ENCODE measurements at places on chromosomes 3 and 15. TPM values are rescaled to one million over a fixed set of nuclear protein-coding genes. Genes with fewer than 3 reads are reported as not detected.

GRCh38 chr3:159910991-159911663 is 77.5 kb upstream of the IL12A start:
- no peak for DNase-seq
- 0 out of 2 replicates have a peak, but pooled peaks cover 3% of the 10 kb centered on the region for H3K4me1 ChIP-seq
- H3K27me3 ChIP-seq: no peaks in the 10 kb centered on the region
- no peak overlapping the region for H3K27ac ChIP-seq
- no peak overlapping the region for H3K4me3 ChIP-seq
- H3K36me3 ChIP-seq: no peaks in the 10 kb centered on the region

DNA sequence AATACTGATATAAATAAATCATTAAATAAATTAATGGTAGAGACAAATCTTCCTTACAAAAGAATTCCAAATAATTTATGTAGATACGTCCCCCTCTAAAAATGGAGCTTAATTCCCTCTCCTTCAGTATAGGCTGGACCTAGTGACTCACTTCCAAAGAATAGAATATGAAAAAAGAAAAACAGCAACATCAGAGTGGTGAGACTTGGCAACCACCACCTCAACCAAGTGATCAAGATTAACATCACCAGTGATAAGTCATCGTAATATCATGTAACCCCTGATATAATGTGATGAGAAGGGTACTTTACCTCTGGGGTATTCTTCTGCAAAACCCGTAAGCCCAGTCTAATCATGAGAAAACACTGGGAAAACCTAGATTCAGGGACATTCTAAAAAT is 13.4 kb downstream of the GOLGB1 start:
- no peak overlapping the region for H3K4me3 ChIP-seq
- DNase-seq: no peak

DNA sequence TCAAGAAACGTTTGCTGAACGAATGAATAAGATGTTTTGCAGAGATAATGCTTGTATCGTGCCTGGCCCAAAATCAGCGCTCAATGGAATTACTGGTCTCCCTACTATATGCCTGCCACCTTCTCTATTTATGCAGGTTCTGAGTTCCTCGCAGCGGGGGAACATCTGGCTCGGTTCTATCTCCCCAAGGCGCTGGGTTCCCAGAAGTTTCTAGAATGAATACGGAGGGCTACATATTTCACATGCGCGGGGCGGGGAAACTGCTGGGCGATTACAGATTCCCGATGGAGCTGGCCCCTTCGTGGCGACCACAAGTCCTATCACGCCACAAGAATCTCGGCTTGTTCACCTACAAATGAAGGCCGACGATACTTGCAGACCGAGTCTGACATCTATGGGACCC is 411 bp upstream of the EIF2B5 start:
- H3K4me3 ChIP-seq: peak overlapping the region; percentile 80
- no peaks in the 10 kb centered on the region for H3K36me3 ChIP-seq
- no peak for DNase-seq

GRCh38 chr3:4008205-4008604 is 209.0 kb downstream of the LRRN1 start:
- no peak overlapping the region for H3K4me3 ChIP-seq
- H3K27me3 ChIP-seq: no peaks in the 10 kb centered on the region
- H3K36me3 ChIP-seq: no peaks in the 10 kb centered on the region
- DNase-seq: no peak
- H3K4me1 ChIP-seq: no peaks in the 10 kb centered on the region

GRCh38 chr3:38317192-38317759 is 29.3 kb upstream of the XYLB start:
- no peak overlapping the region for H3K27ac ChIP-seq
- H3K4me3 ChIP-seq: no peak overlapping the region
- H3K4me1 ChIP-seq: no peaks in the 10 kb centered on the region
- H3K27me3 ChIP-seq: no peaks in the 10 kb centered on the region

GRCh38 chr3:193391902-193392301 is 13.3 kb upstream of the ATP13A5 start:
- H3K27me3 ChIP-seq: peaks cover 23% of the 10 kb centered on the region
- no peak overlapping the region for H3K4me3 ChIP-seq
- DNase-seq: peak; percentile 69
- no peak overlapping the region for H3K27ac ChIP-seq
- no peaks in the 10 kb centered on the region for H3K36me3 ChIP-seq

DNA sequence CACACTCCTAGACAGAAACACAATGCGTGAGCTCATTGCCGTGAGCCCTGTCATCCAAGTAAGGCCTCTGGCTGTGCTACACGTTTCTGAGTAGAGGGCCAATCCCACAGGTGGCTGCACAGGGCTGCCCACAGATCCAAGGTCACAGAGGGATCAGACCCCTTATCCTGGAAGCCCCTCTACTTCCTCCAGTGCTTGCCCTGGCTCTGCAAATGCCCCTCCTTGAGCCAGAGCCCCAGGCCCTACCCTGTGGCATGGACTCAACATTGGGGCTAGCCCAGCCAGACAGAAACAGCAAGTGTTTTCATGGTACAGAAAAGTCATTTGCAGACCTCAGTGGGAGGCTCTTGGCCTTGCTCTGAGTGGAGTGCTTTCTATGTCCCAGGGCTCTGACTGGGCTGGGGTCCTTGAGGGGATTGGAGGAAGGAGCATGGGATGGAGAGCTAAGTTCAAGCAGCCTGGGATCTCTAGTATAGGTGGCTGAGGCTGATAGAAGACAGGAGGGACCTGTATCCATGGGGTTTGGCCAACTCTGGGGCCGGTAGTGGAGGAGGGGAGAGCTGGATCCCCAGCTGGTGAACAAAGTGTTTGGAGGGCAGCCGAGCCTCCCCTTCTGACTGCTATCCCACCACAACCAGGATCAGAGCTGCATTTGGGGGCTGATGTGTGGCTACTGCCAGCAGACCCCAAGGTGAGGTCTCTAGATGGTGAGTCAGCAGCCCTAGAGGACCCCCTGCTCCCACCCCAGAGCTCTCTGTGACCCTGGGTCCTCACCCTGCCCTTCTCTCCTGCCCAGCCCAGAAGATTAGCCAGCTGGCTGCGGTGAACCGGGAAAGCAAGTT is 38.7 kb downstream of the GOLGA6A start:
- DNase-seq: no peak
- no peaks in the 10 kb centered on the region for H3K27me3 ChIP-seq
- peaks cover 7% of the 10 kb centered on the region for H3K4me1 ChIP-seq
- no peaks in the 10 kb centered on the region for H3K36me3 ChIP-seq

The GOLGA6L2 gene
- not detected for total RNA-seq

The PRTG gene
- total RNA-seq: 11.4 TPM

DNA sequence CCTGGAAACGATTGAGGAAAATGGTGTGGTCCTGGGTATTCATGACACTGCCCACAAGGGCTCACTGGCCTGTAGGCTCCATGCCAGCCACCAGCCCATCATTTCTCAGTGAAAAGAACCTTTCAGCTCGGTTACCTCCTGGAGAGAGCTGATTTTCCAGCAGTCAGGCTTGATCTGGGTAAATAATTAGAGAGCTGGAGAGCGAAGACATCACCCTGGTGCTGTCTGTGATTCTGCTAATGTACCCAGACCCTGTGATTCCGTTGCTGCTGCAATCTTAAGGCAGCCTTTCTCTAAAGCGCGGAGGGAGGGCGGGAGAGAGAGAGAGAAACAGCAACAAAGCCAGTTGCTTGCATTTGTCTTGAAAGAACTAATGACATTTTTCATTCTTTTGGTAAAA is 221.9 kb upstream of the TOPAZ1 start:
- H3K36me3 ChIP-seq: peaks cover 4% of the 10 kb centered on the region
- H3K27ac ChIP-seq: no peak overlapping the region
- no peaks in the 10 kb centered on the region for H3K4me1 ChIP-seq
- H3K4me3 ChIP-seq: no peak overlapping the region

GRCh38 chr3:133038089-133038730 is at the start of gene TMEM108:
TMEM108 (plus strand) TSS chr3:133038391.
- H3K27me3 ChIP-seq: peaks cover 50% of the 10 kb centered on the region
- no peaks in the 10 kb centered on the region for H3K4me1 ChIP-seq
- H3K27ac ChIP-seq: no peak within 1 kb of the TSS
- no peak within 1 kb of the TSS for H3K4me3 ChIP-seq
- H3K36me3 ChIP-seq: no peaks in the 10 kb centered on the region

Measured in PC-9 (cell line).